CD4-positive, alpha-beta T cell treated with Interleukin-6 at 100 ng/mL for 8 hours (primary cell): ENCODE measurements at places on chromosomes 4 and X.

DNA sequence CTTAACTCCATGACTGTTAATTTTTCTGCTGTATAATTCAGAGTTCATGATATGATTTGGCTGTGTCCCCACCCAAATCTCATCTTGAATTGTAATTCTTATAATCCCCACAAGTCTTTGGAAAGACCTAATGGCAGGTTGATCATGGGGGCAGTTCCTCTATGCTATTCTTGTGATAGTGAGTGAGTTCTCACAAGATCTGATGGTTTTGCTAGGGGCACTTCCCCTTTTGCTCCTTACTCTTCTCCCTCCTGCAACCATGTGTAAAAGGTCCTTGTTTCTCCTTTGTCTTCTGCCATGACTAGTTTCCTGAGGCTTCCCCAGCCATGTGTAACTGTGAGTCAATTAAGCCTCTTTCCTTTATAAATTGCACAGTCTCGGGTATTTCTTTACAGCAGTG, 1751.9 kb downstream of the ARAP2 start:
- DNase-seq, result no peak

- DNase-seq, result no peak
Observed at GRCh38 chrX:112830540-112830939, 10.1 kb downstream of the AMOT start.

- no peak for DNase-seq
Observed at GRCh38 chr4:37438564-37439279, 194.2 kb downstream of the NWD2 start.

- peak; percentile 45 for DNase-seq
Observed at GRCh38 chrX:37755025-37755424, 24.8 kb upstream of the CYBB start.

DNA sequence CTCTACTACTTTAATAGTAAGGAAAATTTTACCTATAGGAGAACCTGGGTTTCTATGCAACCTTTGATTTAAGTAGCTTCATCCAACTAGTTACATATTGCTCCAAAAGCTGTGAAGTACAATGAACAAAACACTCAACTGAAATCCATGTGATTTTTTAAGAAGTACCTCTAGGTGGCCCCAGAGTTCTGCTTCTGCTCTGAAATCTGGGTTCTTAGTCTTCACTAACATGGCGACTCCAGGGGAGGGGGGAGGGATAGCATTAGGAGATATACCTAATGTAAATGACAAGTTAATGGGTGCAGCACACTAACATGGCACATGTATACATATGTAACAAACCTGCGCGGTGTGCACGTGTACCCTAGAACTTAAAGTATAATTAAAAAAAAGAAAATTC, 73.4 kb upstream of the MAGEB2 start:
- no peak for DNase-seq

GRCh38 chrX:48741834-48742233, 19.7 kb upstream of the GLOD5 start:
- DNase-seq, result no peak

- DNase-seq, result no peak
Observed at GRCh38 chr4:86720508-86721068, 126.5 kb downstream of the PTPN13 start.

- DNase-seq, result no peak
Observed at GRCh38 chr4:74123065-74123728, 24.2 kb upstream of the CXCL2 start.

DNA sequence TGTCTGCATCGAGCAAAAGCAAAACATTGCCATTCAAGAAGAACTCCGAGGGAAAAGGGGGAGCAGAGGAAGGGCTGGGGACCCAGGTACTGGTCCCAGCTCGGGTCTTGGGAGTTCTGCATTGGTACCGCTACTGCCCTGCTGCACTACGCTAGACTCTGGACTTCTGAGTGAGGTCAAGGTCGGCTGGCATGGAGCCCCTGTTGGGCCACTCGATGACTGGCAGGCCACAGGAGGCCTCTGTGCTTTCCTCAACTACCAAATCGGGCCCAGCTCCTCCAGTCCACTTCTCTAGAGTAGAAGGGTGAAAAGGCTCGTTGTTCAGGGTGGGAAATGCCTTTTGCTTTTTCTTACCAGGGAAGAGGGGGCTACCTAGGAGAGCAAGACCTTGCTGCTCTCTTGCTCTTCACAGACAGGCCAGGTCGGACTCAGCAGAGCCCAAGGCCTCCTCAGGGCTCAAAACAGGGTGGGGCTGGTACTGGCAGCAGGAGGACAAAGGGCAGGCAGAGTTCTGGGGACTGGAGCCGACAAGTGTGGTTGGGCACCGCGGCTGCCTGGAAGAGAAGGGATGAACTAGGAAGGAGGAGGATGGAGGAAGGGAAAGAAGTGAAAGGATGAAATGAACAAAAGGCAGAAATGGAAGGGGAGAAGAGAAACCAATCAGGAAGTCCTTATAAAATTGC, 8.9 kb upstream of the IRAK1 start:
- no peak for DNase-seq

- no peak for DNase-seq
Observed at GRCh38 chr4:71290074-71290473, 48.7 kb upstream of the SLC4A4 start.

DNA sequence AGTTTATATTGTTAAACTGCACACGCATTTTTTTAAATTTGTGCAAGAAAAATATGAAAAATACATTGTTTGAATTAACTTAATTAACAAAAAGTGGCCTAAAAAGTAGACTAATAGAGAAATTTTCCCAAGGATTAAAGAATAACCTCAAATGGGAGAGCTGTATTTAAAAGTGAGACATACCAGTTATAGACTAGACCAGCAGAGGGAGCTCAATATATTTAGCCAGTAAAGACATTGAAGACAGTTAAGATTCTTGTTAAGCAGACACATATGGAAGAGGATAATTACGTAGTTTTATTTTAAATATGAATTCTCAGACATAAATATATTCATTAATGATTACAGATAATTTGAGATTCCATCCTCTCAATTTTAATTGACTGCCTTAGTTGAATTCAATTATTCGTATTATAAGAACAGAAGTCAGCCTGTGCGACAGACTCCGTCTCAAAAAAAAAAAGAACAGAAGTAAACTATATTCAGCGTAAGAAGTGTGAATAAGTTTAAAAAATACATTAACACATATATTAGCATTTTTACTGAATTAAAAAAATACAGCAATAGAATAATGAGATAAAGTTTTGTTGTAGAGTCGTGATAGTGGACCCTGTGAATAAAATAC, 64.8 kb downstream of the GLRA3 start:
- no peak for DNase-seq

- DNase-seq, result peak; percentile 23
Observed at GRCh38 chr4:184168406-184169019, 49.2 kb downstream of the ENPP6 start.

DNA sequence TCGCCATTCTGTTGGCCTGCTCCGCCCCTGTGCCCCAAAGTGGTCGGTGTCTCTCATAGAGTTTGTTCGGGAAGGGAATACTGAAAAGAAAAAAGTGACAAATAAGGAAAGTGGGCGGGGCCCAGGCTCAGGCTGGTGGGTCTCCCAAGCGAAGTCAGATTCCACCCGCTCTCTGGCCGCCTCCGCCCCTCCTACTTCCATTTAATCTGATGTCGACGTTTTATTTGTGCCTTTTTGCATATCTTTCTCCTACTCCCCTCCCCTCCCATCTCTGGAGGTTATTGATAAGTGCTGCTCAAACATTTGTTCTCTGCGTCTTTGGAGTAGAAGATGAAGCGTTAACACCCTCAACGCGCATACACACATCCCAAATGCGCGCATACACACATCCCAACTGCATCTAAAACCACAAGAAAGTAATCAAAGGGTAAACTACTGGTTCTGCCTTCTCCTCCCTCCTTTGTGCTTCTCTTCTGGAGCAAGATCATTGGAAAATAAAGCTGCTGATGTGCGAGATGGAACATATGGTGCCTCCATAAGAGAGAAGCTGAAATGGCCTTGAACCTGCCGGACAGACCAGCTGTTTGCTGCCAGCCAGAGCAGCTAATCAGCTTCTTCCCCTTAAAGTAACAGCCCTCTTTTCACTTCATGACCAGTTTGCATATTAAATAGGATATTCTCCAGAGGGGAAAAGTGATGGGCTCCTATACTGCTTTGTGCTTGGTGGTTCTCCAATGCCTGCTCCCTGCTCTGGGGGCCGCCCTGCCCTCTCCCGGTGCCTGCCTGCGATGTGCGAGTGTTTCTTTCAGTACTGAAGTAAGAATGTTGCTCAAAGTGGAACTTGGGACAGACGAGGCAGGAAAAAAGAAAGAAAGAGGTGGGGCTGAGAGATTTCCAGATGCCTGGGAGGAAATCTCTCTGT, 3.1 kb downstream of the MAMLD1 start:
- DNase-seq, result no peak

- no peak for DNase-seq
Observed at GRCh38 chr4:75820676-75821075, 81.6 kb downstream of the PPEF2 start.

GRCh38 chr4:56215901-56216300, 171.4 kb downstream of the AASDH start:
- DNase-seq, result no peak

DNA sequence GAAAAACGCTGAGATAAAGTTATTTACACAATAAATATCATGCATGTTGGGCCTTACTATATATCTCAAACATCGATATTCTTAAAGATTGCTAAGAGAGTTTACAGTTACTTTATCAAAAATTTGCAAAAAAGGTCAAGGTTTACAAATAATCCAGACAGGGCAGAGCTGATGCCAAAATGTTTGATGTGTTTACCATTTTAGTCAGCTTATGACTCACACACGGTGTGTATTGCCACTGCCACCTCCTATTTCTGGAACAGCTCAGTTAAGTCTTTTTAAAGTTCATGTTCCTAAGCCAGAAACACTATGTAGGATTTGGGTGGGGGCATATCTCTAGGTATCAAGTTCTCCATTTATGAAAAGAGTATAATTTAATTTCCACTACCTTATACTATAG, 580.6 kb downstream of the INPP4B start:
- no peak for DNase-seq

- DNase-seq, result no peak
Observed at GRCh38 chrX:23389196-23389792, 54.6 kb downstream of the PTCHD1 start.

GRCh38 chr4:127870688-127871087, 10.0 kb upstream of the PLK4 start:
- no peak for DNase-seq

GRCh38 chr4:18214411-18215055, 193.0 kb upstream of the LCORL start:
- no peak for DNase-seq

GRCh38 chr4:48242511-48243195, 27.0 kb downstream of the TEC start:
- no peak for DNase-seq

DNA sequence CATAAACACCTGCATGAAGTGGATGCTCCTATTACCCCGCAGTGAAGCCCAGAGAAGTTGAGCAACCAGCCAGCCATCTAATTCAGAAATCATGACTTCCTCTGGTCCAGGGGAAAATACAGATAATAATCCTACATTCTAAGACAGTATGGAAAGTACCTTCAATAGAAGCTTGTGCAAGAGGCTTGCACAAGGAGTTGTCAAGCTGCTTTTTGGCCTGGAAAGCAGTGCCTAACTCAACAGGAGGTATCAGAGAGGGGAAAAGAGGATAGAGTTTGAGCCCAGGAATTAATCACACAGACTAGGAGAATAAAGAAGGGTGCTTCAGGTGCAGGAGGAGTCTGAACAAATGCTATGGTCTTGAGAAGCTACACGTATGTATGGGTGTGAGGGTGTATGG, 26.7 kb downstream of the TMEM192 start:
- no peak for DNase-seq

DNA sequence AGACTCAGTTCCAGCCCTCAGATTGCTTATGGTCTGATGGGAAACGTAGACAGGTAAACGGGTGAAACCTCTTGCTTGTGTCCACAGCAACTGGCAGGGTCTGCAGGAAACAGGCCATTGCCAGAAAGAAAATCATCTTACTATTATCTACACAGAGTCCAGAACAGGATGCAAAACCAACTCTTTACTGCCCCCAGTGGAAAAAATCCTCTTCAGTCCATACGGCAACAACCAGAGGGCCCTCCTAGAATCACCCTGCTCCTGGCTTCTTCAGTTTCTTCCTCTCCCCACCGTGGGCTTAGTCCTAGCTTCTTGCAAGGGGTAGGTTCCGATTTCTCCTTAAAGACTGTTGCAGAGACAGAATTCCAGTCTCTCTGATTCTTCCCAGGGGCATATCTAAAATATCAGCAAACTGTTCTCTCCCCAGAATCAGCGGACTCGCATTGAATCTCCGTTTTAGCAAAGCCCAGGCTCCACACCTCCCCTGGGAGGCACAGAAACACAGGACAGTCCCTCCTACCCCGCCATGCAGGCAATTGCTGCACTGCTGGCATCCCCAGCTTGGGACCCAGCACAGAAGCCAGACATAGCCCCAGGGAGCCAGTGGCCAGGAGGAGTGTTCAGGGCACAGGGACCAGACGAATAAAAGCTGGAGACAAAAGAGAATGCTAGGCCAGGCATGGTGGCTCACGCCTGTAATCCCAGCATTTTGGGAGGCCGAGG, 41.0 kb upstream of the SH3RF1 start:
- no peak for DNase-seq

DNA sequence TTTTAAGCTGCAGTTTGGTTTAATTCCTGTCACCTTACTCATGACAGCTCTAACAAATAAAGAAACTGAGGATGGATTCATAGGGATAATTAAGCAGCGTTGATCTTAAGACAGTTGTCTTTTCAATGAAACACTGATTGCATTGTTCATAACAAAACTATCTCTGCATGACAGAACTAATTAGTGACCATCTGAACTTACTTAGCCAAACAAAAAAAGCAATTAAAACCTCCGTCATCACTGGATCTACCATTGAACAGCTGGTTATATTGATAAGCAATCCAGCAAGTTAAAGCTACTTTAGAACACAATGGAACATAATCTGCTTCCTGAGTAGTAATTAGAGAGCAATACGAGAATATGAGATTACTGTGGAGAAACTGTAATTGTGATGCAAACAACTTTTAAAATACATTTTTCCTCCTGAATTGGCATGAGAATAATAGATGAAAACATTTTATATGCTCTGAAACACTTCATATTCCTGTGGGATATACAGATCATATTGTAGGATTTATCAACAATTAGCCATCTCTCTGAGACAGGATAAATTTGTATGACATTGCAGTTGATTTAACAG, 2576.8 kb downstream of the PCDH7 start:
- no peak for DNase-seq

DNA sequence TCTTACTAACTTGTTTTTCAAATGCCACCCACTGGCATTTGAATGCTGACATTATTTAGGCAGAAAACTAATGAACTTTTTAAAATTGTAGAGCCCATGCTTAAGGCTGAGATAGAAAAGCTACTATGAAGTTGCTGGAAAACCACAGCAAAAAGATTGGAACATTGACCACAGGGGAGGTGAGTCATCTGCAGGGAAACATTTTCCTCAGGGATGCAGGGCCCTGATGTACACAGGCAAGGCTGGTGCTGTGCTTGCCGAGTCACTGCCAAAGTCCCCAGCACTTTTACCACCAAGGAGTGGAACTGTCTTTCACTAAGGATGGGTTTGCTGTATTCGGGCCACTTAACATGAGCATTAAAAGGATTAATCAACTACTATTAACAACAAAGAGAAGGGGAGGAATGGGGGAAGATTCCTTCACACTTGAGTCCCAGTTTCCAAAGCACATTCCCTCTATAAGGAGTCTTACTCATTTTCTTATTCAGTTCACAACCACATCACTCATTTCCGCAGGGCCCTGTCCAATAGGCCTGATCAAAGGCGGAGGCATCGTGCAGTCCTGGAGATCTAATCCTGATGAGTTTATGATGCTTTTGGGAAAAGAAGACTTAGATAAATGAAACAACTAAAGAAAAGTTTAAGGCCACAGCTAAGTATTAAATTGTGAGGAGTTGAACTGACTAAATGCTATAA, 202.9 kb upstream of the NPY2R start:
- no peak for DNase-seq
